Activated T-cell treated with anti-CD3 and anti-CD28 coated beads, Interleukin-2, amount 50 U/mL, for 72 hours (primary cell): ENCODE measurements at places on chromosomes 2 and 18. TPM values are rescaled to one million over a fixed set of nuclear protein-coding genes. Genes with fewer than 3 reads are reported as not detected.

DNA sequence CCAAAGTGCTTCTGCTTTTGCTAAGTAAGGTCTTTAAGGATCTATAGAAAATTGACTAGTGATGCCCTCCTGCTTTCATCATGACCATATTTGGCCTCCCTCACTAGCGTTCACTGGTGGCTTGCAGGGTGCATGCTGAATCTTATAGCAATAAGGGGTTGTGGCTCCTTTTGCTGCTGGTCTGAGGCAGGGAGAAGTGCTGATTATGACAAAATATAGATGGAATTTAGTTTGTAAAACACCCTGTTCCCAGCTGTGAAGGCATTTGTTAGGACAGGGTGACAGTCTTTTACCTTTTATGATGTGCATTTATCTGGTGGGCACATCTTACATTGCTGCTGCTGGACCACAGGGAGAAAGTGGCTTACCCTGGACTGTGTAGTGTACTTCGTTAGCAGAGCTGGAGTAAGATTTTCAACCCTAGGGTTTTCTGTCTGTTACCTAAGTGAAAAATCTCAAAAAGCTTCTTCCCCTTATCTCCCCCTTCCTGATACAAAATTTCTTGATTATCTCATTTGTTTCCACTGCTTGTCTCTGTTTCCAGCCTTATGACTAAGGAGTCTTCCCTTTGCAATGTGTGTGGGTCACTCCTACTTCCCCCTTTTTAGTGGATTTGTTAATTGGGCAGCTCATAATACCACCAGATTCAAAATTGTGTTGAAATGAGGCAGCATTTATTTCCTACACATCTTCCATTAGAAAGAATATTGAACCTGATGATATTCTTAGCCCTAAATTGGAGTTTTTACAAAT lies 21.2 kb upstream of the RPL37A start:
- no peak overlapping the region for H3K4me3 ChIP-seq
- H3K36me3 ChIP-seq = peaks cover 17% of the 10 kb centered on the region
- no peak for DNase-seq
- peaks cover 33% of the 10 kb centered on the region for H3K4me1 ChIP-seq

- DNase-seq = peak; percentile 71
- H3K27me3 ChIP-seq = no peaks in the 10 kb centered on the region
- peak overlapping the region; percentile 5 for H3K27ac ChIP-seq
- H3K4me3 ChIP-seq = peak overlapping the region; percentile 74
- peaks cover 13% of the 10 kb centered on the region for H3K4me1 ChIP-seq
Measured at GRCh38 chr18:63074981-63075404, 244.6 kb downstream of the BCL2 start.

DNA sequence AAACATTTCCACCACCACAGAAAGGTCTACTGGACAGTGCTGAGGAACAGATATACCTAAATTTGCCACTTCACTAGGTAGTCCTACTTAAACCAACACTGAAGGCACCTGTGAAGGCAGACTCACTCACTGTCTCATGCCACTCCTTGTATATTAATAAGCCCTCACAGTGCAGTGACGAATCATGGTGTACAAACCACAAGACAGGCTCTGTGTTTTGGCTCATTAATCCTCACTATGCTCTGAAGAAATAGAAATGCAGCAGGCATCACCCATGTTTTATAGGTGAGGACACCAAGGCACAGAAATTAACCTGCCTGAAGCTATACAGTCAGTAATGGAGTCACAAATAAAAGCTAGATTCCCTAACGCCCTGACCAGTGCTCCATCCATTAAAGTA lies 44.3 kb downstream of the BARD1 start:
- H3K4me3 ChIP-seq = no peak overlapping the region
- H3K36me3 ChIP-seq = peaks cover 19% of the 10 kb centered on the region
- H3K4me1 ChIP-seq = no peaks in the 10 kb centered on the region
- DNase-seq = no peak

- no peaks in the 10 kb centered on the region for H3K36me3 ChIP-seq
- H3K4me3 ChIP-seq = no peak overlapping the region
- H3K4me1 ChIP-seq = no peaks in the 10 kb centered on the region
- no peaks in the 10 kb centered on the region for H3K27me3 ChIP-seq
- no peak for DNase-seq
Measured at GRCh38 chr2:170523506-170523905, 191.6 kb upstream of the SP5 start.

NRP2 gene
- 2.6 TPM for total RNA-seq

- H3K27me3 ChIP-seq = peaks cover 35% of the 10 kb centered on the region
- peak; percentile 44 for DNase-seq
- H3K4me3 ChIP-seq = peak overlapping the region; percentile 27
- H3K27ac ChIP-seq = peak overlapping the region; percentile 21
- H3K36me3 ChIP-seq = no peaks in the 10 kb centered on the region
Measured at GRCh38 chr2:68385220-68385906, 20.3 kb downstream of the PLEK start.

DNA sequence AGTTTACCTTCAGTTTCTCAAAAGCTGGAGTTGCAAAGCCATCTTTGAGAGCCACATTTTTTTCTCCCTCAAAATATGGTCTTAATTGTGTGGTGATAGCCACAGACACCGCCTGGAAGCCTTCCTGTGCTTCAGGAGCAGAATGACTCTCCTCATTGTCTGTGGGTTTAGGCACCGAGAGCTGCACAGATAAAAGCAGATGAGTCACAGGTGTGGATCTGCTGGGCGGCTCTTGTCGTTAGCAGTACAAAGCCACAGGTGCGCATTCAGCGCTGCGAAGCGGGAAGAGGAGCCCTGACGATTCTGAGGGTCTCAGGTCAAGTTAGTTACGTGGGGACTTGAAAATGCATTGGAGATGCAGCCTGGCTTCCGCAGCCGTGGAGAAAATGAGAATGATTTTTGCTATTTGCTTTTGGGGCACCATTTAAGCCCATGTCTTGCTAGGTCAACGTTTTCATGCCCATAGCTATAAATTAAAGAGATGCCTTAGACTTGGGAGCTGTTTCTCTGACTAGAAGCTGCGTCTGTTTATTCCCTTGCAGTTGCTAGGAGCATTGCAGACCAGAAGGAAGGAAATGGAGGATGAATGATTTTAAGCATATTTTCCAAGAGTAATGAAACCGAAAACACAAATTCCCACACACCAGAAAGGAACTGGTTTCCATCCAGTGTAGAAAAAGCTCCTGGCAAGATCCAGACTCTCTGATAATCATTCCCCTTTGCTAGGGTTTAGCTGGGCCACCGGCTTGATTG lies 51.5 kb downstream of the KLHL29 start:
- no peak overlapping the region for H3K27ac ChIP-seq
- peak; percentile 72 for DNase-seq
- H3K36me3 ChIP-seq = peaks cover 4% of the 10 kb centered on the region
- peak overlapping the region; percentile 49 for H3K4me3 ChIP-seq
- peaks cover 31% of the 10 kb centered on the region for H3K27me3 ChIP-seq

CHAC2 gene
- total RNA-seq = 12.5 TPM

CLEC4F gene
- total RNA-seq = not detected

DNA sequence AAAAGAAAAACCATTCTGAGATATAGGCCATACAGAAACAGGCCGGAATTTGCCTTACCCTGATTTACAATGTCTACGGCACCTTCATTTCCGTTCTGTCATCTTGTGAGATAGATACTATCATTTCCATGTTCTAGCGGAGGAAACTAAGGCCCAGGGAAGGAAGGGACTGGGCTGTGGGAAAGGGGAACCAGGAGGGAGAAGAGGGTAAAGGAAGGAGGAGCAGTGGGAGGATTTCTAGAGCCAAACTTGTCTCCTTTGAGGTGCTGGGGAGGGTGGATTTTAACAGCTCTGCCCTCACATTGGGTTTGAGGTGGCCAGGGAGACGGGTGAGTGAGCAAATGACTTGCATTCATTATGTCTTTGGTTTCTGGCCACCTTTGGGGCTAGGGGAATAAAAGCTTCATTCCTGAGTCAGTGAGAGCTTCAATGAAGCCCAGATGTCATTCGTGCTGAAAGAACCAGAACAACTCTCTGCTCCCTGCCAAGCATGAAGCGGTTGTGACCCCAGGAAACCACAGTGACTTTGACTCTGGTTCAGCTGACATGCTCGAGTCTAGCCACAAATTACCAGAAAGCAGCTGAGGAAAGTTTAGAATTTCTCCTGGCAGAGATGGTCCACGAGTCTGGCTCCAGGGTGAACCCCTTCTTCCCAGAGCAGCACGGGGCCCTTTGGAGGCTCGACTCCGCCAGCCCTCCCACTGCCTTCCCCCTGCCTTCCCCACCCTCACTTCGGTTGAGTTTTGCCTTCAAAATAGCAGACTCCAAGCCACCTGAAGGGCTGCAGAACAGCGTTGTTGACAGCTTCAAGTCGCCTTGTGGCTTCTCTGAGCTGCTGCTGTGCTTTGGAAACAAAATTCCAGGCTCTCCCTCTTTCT lies 3.8 kb downstream of the ACTG2 start:
- peaks cover 39% of the 10 kb centered on the region for H3K4me1 ChIP-seq
- peak overlapping the region; percentile 29 for H3K27ac ChIP-seq
- no peaks in the 10 kb centered on the region for H3K27me3 ChIP-seq
- peak; percentile 62 for DNase-seq
- H3K4me3 ChIP-seq = peak overlapping the region; percentile 71
- H3K36me3 ChIP-seq = no peaks in the 10 kb centered on the region

- no peak overlapping the region for H3K4me3 ChIP-seq
- H3K4me1 ChIP-seq = no peaks in the 10 kb centered on the region
- no peaks in the 10 kb centered on the region for H3K27me3 ChIP-seq
- H3K36me3 ChIP-seq = no peaks in the 10 kb centered on the region
Measured at GRCh38 chr2:71851094-71851750, 296.4 kb downstream of the CYP26B1 start.

GRCh38 chr2:40535972-40536371 lies 84.1 kb upstream of the SLC8A1 start:
- H3K4me3 ChIP-seq = no peak overlapping the region
- no peak overlapping the region for H3K27ac ChIP-seq
- H3K27me3 ChIP-seq = no peaks in the 10 kb centered on the region
- H3K4me1 ChIP-seq = no peaks in the 10 kb centered on the region
- no peaks in the 10 kb centered on the region for H3K36me3 ChIP-seq

- peak overlapping the region; percentile 93 for H3K4me3 ChIP-seq
- H3K4me1 ChIP-seq = peaks cover 48% of the 10 kb centered on the region
- H3K36me3 ChIP-seq = peaks cover 3% of the 10 kb centered on the region
- peaks cover 4% of the 10 kb centered on the region for H3K27me3 ChIP-seq
- H3K27ac ChIP-seq = peak overlapping the region; percentile 72
Measured at GRCh38 chr18:49459404-49460171, 857 bp downstream of the DYM start.

DNA sequence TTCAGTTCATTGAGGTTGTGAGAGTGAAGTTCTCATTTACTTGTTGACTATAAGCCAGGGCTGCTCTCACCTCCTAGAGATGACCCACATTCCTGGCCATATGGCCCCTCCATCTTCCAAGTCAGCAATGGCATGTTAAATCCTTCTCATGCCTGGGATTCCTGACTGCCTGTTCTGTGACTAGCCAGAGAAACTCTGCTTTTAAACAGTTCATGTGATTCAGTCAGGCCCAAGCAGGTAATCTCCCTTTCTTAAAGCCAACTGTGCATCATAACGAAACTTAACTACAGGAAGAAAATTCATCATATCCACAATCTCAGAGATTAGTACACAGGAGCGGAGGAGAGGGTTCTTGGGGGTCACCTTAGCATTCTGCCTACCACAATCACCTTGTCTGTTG lies 11.5 kb downstream of the DPP4 start:
- H3K36me3 ChIP-seq = peaks cover 11% of the 10 kb centered on the region
- peak overlapping the region; percentile 50 for H3K27ac ChIP-seq
- no peak for DNase-seq
- H3K27me3 ChIP-seq = no peaks in the 10 kb centered on the region
- H3K4me3 ChIP-seq = peak overlapping the region; percentile 48

TYMS gene
- total RNA-seq = 163 TPM

DNA sequence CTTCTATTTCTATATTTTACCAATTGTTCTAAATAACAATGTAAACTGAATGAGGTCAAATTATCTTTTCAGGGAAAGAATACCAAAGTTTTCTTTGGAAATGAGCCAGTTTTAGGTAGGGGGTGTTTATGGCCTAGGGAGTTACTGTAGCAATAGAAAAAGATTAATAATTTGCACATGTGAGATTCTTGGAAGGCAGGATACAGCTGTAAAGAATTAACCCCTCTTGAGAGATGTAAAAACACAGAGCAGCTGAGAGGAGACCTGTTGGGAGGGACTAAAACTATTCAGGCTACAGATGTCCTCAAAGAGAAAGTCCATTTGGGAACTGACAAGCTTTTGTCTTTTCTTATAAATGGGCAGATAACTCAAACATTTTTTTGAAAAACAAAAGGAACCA lies 182.2 kb downstream of the FIGN start:
- H3K27ac ChIP-seq = no peak overlapping the region
- H3K4me1 ChIP-seq = no peaks in the 10 kb centered on the region
- no peaks in the 10 kb centered on the region for H3K27me3 ChIP-seq
- DNase-seq = no peak

- peak overlapping the region; percentile 96 for H3K27ac ChIP-seq
- peaks cover 61% of the 10 kb centered on the region for H3K4me1 ChIP-seq
- no peaks in the 10 kb centered on the region for H3K36me3 ChIP-seq
- peak overlapping the region; percentile 82 for H3K4me3 ChIP-seq
- no peaks in the 10 kb centered on the region for H3K27me3 ChIP-seq
Measured at GRCh38 chr2:68190991-68191731, 33.5 kb downstream of the PNO1 start.

- H3K36me3 ChIP-seq = no peaks in the 10 kb centered on the region
- H3K27ac ChIP-seq = no peak overlapping the region
- no peaks in the 10 kb centered on the region for H3K27me3 ChIP-seq
- H3K4me3 ChIP-seq = no peak overlapping the region
- DNase-seq = no peak
Measured at GRCh38 chr18:78419171-78419570, 560.4 kb upstream of the SALL3 start.

GRCh38 chr2:147198651-147199171 lies 646.1 kb upstream of the ACVR2A start:
- peaks cover 12% of the 10 kb centered on the region for H3K27me3 ChIP-seq
- H3K4me1 ChIP-seq = no peaks in the 10 kb centered on the region
- H3K4me3 ChIP-seq = no peak overlapping the region
- no peaks in the 10 kb centered on the region for H3K36me3 ChIP-seq
- H3K27ac ChIP-seq = no peak overlapping the region

GRCh38 chr2:121375621-121376159 lies 90.7 kb upstream of the TFCP2L1 start:
- no peak for DNase-seq
- H3K36me3 ChIP-seq = peaks cover 12% of the 10 kb centered on the region
- no peaks in the 10 kb centered on the region for H3K27me3 ChIP-seq
- no peak overlapping the region for H3K27ac ChIP-seq

DNA sequence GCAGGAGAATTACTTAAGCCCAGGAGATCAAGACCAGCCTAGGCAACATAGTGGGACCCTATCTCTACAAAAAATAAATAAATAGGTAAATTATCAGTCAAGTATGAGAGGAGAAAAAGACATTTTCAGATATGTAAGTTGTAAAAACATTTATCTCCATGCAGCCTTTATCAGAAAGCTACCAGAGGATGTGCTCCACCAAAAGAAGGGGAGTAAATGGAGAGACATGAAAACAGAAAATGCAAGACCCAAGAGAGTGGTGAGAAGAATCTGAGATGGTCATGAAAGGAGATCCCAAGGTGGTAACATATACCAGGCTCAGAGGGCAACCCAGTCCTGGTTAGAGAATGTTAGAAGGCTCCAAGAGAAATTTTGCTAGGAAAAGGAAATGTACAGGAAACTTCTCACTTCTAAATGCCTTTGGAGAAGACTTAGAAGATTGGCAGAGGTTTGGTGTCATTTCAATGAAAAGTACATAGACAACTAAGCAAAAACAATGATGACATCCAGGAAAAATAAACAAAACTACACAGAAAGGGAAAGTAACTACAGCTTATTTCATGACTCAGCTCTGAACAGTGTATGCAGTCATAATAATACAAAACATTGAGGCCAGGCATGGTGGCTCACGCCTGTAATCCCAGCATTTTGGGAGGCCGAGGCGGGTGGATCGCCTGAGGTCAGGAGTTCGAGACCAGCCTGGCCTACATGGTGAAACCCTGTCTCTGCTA lies 19.5 kb downstream of the CIB4 start:
- DNase-seq = no peak
- no peak overlapping the region for H3K4me3 ChIP-seq
- H3K36me3 ChIP-seq = no peaks in the 10 kb centered on the region
- H3K4me1 ChIP-seq = no peaks in the 10 kb centered on the region
- H3K27me3 ChIP-seq = no peaks in the 10 kb centered on the region
- no peak overlapping the region for H3K27ac ChIP-seq
